MCF 10A (cell line): ENCODE measurements at places on chromosomes 2 and 18.

- DNase-seq, result no peak
These were observed 273.7 kb upstream of the KLHL29 start for GRCh38 chr2:23111263-23111662.

DNA sequence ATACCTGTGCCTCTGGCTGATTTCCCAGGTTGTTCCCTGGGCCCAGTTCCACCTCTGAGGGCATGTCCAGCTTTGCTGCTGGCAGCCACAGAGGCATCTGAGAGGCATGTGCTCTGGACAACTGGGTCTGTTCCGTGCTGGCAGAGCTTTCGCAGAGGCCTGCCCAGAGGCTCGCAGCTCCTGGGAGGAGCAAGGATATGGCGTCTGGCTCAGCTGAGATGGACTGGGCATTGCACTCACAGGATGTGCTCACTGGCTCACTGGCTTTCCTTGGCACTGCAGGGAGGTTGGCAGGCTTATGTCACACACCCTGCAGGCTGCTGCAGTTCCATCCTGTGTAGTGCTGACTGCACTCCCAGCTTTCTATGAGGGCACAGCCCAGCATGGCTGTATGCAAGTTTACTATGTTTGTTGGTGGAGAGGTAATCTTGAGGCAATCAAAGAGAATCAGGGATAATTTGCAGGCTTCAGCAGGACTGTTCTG lies 172.3 kb downstream of the PRKCE start:
- peak; percentile 94 for DNase-seq

- DNase-seq, result peak; percentile 84
These were observed 73.6 kb downstream of the CYBRD1 start for GRCh38 chr2:171595896-171596295.

GRCh38 chr2:210269148-210269547 lies 43.9 kb upstream of the ACADL start:
- DNase-seq, result no peak

DNA sequence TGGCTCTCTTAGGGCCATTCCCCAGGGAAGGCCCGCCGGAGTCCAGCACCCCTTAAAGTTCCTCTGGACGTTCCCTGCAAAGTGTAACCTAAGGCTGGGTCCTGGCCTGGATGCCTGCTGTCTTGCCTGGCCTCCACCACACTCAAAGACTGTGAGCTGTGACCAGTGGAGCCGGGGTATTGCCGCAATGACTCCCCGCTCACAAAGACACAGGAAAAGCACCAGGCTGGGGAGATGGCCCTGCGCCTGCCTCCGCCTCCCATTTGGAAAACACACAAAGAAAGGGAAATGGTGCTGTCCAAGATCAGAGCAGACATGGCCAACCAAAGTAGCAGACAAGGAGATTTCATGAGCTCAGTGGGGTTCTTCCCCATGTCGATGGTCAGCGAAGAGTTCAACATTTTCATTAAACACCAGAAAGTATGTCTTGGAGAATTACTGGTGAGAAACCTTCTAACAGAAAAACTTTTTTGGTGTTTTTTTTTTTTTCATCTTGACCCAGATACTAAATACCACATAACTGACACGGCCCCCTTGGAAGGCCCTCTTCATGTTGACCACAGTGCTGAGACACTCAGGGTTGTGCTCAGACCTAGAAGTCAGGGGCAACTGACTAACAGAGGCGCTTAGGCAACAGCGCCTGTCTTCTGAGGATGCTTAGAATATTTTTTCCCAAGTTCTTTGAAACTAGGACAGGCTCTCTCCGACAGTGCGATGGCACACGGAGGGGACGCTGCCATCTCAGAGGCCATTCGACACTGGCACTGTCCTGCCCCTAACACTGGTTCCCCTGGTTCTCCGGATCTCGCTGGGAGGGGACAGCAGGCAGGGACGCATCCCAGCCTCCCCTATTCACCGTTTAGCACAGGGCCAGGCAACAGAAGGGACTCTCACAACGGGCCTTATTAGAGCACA lies 226.4 kb upstream of the ID2 start:
- DNase-seq, result no peak

- DNase-seq, result peak; percentile 94
These were observed at the start of the genes CEBPZ and NDUFAF7 for GRCh38 chr2:37231241-37232130. TSS of gene CEBPZ (minus strand) at chr2:37231596. CDS start at chr2:37231567, 29 bp downstream. TSS of gene NDUFAF7 (plus strand) at chr2:37231658. CDS start at chr2:37231706, 48 bp downstream.

DNA sequence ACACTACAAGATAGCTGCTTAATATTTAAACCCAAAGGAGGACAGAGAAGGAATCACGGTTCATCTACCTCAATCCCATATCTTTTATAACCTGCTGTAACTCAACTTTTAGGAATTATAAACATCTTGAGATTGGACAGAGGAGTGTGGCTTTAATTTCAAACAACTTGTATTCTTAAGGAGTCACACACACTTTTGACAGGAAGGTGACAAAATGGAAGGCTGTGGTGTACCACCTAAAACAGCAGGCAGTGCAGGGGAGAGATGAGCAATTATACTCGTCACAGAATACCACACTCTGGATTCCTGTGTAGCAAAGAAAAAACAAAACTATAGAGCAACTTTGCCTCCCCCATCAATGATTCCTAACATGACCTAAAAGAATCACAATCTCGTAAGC lies 194.8 kb downstream of the ZEB2 start:
- no peak for DNase-seq

DNA sequence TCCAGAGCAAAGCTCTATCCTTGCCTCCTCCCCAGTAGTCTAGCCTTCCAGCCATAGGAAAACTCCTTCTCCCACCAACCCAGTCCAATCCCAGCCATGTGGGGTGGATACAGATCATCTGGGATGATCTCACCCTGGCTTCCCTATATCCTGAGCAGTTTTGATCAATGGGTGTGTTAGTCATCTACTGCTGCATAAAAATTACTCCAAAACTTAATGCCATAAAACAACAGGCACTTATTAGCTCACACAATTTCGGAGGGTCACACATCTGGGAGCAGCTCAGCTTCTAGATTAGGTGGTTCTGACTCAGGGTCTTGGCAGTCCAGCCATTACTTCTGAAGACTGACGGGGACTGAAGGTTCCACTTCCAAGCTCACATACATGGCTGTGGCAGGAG lies 190.4 kb downstream of the SPP2 start:
- DNase-seq, result no peak

- DNase-seq, result no peak
These were observed 150.1 kb upstream of the CCDC150 start for GRCh38 chr2:196489371-196489770.

GRCh38 chr2:23373666-23374065 lies 11.3 kb upstream of the KLHL29 start:
- DNase-seq, result no peak

DNA sequence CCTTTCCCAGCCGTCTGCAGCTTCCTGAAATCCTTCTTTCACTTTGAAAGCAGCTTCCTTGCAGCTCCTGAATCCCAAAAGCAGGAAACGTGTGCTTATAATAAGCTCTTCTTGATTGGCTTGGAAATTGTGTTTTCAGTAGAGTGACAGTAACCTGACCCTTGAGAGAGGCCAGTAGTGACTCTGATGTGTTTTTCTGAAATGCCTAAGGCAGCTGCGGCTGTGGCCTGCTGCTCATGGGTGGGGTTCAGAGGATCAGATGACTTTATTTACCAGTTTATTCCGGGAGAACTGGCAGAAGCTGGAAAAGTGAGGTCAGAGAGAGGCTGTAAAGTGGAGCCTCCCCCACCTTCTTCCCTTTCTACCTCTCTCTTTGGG lies 31.9 kb upstream of the RPIA start:
- DNase-seq, result peak; percentile 71

DNA sequence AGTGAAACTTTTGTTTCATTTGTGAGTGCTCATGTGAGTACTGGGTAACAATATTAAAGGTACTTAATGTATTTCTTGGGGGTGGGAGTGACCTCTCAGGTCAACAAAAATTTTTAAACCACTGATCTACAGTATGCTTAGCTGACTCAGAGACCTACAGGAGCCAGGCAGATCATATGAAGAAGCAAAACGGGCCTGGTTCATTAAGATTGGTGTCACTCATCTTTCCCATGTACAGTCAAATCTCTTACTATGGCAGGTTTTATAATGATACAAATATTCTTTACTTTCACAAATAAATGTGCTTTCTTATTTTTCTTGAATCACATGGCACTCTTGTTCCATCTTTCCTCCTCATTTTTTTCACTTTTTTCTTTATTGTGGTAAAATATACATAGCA lies 7.7 kb upstream of the TMSB10 start:
- DNase-seq, result peak; percentile 18

DNA sequence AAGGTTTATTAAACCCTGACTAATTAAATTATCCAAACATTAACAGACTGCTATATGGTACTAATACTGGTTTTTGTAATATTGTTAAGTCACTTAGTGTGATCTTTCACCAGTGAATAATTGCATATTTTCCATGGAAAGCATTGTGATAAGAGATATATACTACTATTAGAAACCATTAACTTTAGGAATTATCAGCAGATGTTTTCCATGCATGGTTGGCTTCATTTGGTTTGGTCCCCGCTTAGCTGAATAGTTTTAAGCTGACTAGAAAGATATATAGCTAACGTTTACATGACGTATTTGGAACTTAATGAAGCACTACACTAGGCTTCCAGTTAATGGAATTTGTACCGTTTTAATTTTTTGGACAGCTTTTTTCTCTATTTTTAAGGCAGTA lies 37.9 kb downstream of the LCLAT1 start:
- no peak for DNase-seq

DNA sequence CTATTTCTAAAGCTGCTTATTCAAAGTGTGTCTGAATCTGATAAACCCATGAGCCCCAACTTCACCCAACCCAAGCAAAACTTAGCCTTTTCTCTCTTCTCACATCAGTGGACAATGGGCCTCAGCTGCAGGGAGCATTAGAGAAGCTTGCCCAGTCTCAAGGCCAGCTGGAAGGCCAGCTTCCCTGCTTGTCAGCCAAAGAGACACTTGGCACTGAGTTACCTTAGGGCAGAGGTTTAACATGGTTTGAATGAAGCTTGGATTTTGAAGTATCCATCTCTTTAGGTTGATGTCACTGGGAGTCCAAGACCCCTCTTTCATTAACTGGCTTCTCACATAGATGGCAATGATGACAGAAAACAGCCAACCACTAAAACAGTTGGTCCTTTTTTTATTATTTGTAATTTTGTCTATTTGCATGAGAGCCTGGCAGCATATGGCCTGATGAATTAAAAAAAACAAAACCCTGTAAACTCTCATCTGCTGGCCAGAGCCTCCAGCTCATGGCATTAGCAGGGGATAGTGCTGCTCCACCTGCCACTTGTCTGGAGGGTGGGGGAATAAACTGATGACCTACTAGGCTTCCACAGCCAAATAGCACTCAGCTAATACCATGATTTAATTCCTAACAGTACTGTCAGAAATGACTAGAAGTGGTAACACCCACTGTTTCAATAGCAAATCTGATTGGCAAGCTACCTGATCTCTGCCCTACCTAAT lies 137.0 kb downstream of the UBE2E3 start:
- DNase-seq, result no peak

- DNase-seq, result peak; percentile 94
These were observed 25.1 kb downstream of the DNPEP start for GRCh38 chr2:219362524-219363164.

DNA sequence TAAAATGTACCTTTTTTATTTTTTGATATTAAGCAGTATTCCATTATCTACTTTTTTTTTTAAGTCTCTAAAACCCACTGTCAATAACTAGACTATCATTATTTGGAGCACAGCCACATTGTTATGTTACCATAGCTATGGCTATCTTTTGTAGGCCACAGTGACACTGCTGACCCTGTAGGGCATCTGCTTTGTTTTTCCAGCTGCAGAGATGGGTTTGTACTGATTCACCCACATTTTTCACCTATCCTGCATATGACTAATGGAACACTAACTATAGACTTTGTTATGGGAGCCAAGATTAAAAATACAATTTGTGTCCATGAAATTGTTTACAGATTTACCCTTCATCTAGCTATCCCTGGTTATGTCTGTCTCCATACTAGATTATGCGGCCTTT lies 21.6 kb upstream of the OTX1 start:
- peak; percentile 7 for DNase-seq

DNA sequence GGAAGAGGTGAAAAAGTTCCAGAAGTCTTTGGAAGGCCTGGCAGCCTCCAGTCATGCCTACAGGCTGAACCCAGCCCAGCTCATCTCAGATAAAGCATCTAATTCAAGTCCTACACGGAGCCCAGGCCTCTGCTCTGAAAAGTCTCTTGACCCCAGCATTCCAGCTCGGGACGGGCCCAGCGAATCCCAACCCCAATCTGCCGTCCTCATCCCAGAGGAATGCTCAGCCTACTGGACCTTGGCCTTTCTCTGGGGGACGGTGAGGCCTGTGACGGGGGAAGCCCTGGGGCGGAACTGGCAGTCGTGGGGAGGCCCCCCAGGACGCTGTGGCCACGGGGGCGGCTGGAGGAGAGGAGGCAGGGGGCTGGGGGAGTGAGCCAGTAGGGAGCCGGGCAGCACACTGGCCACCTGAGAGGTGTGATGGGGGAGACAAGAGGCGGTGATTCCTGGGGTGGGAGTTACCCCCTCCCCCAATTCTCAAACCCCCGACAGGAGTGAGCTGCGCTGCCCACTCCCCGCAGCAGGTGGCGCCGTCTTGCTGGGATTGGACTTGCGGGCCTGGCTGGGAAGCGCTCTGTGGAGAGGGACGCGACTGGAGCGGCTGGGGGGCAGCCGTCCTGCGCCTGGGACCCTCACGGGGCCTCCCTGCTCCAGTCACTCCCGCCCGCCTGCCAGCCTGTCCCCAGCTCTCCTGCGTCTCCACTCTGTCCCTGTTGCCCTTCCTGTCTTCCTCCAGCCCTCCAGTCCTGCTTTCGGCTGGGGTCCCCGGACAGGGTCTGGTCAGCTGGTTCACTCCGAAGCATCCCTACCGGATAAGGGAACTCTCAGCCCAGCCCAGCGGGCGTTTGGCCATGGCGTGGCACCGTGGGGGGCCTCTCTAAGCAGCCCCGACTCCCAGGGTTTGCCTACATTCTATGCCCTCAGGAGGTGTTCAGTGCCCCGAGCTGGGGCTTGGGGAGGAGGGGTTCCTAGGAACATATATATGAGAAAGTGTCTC lies 182.6 kb upstream of the HAAO start:
- DNase-seq, result peak; percentile 64

DNA sequence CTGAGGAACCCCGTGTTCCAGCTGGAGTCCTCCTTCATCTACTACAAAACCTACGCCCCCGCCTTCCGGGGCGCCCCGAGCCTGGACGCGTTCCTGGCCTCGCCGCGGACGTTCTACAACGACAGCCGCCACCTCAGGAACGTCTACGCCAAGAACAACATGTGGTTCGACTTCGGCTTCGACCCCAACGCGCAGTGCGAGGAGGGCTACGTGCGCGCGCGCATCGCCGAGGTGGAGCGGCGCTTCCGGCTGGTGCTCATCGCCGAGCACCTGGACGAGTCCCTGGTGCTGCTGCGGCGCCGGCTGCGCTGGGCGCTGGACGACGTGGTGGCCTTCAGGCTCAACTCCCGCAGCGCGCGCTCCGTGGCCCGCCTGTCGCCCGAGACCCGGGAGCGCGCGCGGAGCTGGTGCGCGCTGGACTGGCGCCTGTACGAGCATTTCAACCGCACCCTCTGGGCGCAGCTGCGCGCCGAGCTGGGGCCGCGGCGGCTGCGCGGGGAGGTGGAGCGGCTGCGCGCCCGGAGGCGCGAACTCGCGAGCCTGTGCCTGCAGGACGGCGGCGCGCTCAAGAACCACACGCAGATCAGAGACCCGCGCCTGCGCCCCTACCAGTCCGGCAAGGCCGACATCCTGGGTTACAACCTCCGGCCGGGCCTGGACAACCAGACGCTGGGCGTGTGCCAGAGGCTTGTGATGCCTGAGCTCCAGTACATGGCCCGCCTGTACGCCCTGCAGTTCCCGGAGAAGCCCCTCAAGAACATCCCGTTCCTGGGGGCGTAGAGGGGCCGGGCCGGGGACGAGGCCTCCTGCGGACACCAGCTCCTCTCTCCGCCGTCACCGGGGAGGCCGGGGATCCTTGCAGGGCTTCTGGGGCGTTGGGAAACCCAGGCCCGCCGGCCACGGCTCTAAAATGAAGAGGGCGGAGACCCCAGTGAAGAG lies 5.3 kb upstream of the NEU4 start:
- peak; percentile 49 for DNase-seq
